ENCODE measurements at places on chromosomes 12 and 14.

- no peak for DNase-seq
Measured at GRCh38 chr12:30989754-30990153, 63.2 kb downstream of the TSPAN11 start.

GRCh38 chr12:54160769-54161480 lies 27.9 kb downstream of the SMUG1 start:
- DNase-seq, result no peak

DNA sequence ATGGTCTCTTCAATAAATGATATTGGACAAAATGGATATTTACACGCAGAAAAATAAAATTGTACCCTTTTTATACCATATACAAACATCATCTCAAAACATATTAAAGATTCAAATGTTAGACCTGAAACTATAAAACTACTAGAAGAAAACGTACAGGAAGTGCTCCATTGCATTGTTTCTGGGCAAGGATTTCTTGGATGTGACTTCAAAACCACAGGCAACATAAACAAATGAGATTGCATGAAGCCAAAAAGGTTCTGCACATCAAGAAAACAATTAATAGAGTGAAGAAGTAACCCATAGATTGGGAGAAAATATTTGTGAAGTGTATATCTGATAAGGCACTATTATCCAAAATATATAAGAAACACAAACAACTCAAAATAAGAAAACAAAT lies 812.4 kb downstream of the NRXN3 start:
- DNase-seq, result no peak

DNA sequence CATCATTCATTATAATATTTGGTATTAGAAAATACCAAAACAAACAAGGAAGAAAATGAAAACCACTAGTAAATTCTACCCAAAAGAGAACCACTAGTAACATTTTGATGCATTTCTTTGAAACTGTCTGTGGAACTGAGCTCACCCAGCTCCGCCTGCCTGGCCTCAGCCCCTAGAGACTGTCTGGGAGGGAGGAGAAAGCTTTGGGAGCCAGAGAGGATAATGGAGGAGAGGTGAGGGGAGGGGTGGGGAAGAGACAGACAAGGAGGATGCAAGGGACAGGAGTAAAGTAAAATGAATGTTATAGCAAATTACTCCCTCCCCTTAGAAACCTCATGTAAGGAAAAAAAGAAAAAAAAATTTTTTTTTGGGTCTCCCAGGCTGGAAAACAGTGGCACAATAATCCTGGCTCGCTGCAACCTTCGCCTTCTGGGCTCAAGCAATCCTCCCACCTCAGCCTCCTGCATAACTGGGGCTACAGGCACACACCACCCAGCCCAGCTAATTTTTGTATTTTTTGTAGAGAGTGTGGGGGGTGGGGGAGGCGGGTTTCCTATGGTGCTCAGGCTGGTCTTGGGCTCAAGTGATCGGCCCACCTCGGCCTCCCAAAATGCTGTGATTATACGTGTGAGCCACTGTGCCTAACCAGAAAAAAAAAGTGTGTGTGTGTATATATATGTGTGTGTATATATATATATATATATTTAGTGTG lies 3.2 kb upstream of the MMP19 start:
- DNase-seq, result no peak

DNA sequence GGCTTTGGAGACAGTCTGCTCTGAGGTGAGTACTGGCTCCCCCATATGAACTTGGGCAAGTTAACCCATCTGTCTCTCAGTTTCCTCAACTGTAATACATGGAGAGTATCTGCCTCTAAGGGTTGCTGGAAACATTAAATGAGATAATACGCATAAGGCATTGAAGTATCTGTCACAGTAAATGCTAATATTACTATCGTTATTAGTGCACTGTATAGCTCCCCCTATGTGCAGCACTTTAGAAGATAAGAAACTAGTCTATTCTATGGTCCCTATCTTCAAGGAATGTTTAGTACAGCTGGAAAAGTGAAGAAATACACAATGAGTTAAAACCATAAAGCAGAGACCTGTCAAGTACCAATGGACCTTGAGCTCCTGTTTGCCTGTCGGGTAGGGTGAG lies 51.7 kb upstream of the CFL2 start:
- no peak for DNase-seq

GRCh38 chr14:35250319-35250718 lies 41.9 kb upstream of the PSMA6 start:
- DNase-seq, result no peak

GRCh38 chr12:28232211-28232928 lies 42.1 kb downstream of the CCDC91 start:
- no peak for DNase-seq

DNA sequence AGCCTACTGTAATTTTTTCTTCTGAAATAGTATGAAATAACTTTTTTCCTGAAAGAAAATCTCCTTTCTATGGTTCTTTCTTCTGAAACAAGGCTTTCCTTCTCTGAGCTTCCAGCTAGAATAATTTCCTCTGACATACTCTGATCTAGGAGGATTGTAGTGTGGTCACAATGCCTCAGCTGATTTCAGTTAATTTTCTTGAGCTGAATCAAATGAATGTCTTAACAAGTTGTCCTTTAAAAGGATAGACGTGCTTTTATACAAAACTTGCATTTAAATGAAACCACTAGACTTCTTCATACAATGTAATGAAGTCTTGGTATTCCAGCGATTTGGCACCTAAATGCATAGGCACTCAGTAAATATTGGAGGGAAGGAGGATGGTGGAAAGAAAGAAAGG lies 94.4 kb downstream of the BICD1 start:
- DNase-seq, result no peak

- DNase-seq, result no peak
Measured at GRCh38 chr12:34603382-34604035, 581.2 kb downstream of the ALG10 start.

- no peak for DNase-seq
Measured at GRCh38 chr14:42192738-42193653, 586.3 kb downstream of the LRFN5 start.
